NCI-H1436 (cell line): ENCODE measurements at places on chromosomes 7 and 10.

- DNase-seq: no peak
These were observed 31.3 kb upstream of the INSYN2A start for GRCh38 chr10:127227663-127228062.

GRCh38 chr10:69061305-69062161 is 26.4 kb upstream of the SRGN start:
- DNase-seq: no peak

DNA sequence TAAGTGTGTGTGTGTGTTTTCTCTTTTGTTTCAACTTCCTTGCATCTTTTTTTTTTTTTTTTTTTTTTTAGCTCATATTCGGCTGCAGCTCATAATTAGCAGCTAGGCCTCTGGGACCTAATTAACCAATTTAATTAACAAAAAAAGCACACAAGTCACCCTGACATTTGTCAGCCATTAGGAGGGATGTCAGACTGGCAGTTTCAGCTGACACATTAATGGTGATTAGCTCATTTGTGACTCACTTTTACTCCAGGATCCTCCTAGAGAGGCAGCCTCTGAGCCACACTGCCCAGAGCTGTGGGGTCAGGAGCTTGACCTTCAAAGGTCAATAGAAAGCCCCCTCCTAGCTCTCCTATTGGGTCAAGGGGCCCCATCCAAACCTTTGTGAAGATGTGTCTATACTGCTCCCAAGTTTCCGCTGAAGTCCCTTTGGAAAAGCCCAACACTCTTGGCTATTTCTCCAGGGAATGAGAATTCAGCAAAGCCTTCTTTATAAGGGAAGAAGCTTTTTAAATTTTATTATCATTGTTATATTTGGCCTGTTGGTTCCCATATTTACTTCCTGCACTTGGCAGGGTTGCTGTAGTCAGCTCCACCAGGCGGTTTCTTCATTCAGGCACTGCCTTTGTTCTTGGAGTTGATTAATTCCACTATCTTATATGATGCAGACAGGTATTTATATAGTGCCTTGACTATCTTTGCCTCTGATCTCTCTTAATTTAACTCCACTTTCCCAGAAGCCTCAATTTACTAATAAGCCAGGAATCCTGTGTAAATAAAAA is 109.5 kb upstream of the HABP2 start:
- DNase-seq: no peak

GRCh38 chr7:116734710-116735109 is 62.7 kb downstream of the MET start:
- DNase-seq: no peak

DNA sequence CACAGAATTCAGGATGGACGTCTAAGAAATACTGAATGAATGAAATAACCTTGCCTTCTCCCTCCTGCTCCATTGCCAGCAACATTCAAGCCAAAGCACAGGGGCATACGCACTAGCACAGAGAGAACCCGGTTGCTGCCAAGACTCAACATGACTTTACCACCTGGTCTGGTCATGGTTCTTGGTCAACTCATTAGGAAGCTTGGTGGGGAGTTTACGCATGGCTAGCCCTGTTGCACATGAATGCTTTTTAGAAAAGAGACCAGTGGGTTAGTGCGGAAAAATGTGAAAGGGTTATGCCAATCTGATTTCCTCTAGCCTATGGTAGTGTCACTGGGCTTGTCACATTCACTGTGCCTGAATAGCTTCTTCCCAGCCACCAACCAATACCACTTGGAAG is 187.6 kb upstream of the NEBL start:
- DNase-seq: no peak

DNA sequence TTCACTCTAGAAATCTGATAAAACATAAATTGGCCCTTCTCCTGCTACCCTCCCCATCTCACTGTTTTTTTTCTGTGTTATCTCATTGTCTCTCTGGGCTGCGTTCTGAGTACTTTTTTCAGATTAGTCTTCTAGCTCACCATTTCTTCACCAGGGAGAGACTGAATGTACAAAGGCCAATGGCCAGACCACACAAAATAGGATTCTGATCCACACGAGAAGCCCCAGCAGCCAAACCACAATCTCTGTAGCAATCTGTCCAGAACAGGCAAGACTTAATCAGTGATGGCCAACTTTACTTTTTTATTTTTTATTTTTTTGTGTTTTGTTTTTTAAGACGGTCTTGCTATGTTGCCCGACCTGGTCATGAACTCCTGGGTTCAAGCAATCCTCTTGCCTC is 55.9 kb upstream of the PAPSS2 start:
- DNase-seq: no peak

- DNase-seq: no peak
These were observed 26.1 kb upstream of the DNAJB6 start for GRCh38 chr7:157310676-157311185.

DNA sequence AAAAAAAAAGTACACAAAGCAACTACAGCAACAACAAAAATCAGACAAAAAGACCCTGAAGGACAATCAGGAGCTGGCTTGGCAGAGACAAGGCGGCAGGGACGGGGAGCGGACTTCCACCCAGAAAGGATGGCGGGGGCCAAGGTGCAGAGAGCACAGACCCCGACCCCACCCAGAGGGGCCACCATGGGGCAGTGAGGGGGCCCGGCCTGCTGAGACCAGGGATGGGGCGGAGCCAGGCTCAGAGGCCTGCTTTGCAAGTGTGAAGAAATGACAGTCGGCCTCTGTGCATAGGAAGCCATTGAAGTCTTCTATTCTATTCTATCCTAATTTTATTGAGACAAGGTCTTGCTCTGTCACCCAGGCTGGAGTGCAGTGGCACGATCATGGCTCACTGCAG is 82.0 kb downstream of the ELFN1 start:
- no peak for DNase-seq

DNA sequence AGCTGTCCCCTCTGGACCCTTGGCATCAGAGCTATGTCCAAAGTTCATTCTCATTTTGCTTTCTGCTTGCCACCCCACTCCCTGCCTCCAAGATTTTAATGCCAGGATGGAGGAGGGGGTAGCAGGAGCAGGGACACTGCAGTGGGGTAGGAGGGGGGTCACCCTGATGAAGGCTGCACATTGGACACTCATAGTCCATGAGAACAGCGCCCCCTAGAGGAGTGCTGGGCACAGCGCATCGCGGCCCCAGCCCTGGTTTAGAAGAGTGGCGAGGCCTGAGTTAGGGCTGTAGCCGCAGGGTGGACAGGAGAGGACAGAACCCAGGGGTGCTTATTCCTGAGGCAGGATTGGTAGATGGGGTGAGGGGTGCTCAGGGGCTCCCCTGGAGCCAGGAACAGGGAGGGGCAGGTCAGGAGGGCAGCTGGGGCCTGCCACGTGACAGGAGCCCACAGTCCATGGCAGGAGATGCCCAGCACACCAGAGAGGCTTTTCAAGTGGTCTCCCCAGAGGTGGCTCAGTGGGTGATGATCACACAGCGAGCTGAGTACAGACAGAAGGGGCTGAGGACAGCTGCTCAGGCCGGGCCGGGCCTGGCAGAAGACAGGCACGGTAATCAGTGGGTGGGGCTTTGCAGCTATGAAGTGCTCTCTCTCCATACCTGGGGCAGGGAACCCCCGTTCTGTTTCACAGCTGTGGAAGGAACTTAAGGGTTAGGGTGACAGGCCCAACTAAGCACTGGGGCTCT is 71.4 kb downstream of the NEURL1 start:
- no peak for DNase-seq

GRCh38 chr10:35684586-35684985 is 42.5 kb upstream of the FZD8 start:
- peak; percentile 43 for DNase-seq

DNA sequence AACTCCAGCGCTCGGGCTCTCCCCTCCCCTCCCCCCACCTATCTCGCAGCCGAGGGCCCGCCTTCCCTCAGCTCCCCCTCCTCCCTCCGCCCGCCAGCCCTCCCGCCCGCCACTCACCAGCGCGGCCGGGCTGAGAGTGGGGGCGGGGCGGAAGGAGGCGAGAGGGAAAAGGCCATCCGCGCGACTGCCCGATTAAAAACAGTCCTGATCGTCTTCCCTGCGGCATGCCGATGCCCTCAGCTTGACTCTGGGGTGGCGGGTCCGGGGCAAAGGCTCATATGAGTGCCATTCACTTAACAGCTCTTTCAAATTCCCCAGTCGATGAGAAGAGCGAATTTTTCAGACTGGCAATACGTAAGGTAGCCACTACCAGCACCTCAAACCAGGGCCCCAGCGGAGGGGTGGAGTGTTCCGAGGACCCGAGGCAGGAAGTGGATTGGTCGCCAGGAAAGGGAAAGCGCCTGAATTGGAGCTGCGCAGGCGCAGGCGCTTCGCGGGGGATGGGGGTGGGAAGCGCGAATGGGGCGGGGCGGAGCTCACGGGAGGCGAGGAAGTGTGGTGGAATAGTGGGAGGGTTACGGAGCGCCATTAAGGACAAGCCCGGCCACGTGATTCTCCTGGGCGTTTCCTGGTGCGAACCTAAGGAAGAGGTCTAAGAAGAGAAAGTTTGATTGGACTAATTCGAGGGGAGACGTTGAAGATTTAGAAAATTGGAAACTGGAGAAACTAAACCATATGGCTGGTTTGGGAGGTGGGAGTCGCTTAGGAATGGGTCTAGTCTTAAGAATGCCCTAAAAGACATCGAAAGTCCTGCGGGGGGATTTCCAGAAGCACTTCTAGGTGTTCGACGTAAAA is at the start of gene UPF2:
TSS of gene UPF2 (minus strand) at position 13 of the 855 bp plus-strand sequence. CDS start 7,386 bp downstream, outside the sequence.
- DNase-seq: peak; percentile 97

DNA sequence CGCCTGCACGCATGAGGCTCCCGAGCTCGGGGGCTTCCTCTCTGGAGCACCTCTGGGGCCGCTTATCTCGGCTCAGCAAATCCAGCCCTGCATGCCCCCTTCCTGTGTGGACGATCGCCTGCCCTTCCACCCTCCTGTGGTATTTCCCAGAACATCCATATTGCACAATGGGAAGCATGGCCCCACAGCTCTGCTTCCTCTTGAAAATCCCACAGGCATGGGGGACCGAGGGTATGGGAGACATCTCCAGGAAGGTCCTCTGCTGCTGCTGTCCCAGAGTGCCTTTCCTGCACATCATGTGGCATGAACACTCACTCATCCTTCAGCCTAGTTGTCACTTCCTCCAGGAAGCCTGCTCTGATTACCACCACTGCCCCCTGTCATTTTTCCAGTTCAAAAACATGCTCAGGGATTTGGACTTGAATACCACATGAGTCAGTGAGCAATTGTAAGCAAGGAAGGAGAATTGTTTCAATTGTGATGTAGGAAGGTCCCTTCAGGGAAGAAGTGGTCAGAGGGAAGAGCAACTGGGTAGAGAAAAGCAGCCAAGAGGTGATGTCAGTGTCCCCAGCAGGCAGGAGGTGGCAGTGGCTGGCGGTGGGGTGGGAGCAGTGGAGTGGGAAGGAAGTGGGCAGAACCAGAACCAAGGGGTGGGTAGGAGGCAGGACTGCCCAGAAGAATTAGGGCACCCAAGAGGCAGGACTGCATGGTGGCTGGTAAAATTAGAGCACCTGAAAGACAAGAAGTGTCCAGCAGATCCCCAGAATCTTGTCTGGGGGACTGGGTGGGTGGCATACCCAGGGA is 67.5 kb upstream of the ZMIZ1 start:
- DNase-seq: no peak

GRCh38 chr10:122780391-122780790 is 65.3 kb downstream of the CUZD1 start:
- no peak for DNase-seq

DNA sequence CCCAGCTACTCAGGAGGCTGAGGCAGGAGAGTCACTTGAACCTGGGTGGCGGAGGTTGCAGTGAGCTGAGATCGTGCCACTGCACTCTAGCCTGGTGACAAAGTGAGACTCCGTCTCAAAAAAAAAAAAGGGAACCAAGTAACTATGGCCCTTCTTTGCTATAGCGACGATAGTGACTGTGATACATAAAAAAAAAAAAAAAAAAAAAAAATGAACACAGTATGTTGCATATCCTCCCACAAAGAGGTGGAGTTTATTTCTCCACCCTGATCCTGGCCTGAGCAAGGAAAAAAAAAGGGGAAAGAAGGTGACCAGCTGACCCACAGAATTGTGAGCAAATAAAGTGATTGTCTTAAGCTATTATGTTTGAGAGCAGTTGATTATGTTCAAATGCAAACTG is 42.3 kb upstream of the STEAP1B start:
- DNase-seq: no peak
